ENCODE measurements at places on chromosomes 2 and 18. TPM values are rescaled to one million over a fixed set of nuclear protein-coding genes. Genes with fewer than 3 reads are reported as not detected.

GRCh38 chr18:22424565-22424963 lies 6.8 kb upstream of the CTAGE1 start:
- no peak overlapping the region for H3K4me3 ChIP-seq
- peaks cover 10% of the 10 kb centered on the region for H3K4me1 ChIP-seq
- no peak overlapping the region for H3K27ac ChIP-seq
- no peaks in the 10 kb centered on the region for H3K27me3 ChIP-seq
- no peak for DNase-seq

EPC2 gene
- 37.9 TPM for total RNA-seq

- H3K4me3 ChIP-seq: no peak overlapping the region
- no peak for DNase-seq
- no peaks in the 10 kb centered on the region for H3K4me1 ChIP-seq
Observed at GRCh38 chr2:45929674-45930395, 278.4 kb downstream of the PRKCE start.

DNA sequence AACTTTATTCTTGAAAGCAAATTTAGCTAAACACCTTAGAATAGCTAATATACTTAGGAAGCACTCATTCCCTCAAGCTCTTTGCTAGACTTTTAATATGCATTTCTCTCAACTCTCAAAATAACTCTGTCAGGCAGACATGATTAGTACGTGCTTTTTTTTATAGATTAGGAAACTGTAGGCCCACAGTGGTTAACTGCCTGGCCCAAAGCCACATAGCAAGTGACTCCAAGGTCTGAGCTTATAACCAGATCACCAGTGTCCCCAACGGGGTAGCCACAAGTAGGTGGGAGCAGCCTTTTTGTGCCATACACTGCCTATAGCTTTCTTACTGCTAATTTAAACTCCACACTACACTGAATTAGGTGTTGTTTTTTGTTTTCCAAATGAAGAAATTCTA lies 576.8 kb downstream of the METTL4 start:
- no peaks in the 10 kb centered on the region for H3K4me1 ChIP-seq
- no peaks in the 10 kb centered on the region for H3K36me3 ChIP-seq
- no peaks in the 10 kb centered on the region for H3K27me3 ChIP-seq
- no peak overlapping the region for H3K27ac ChIP-seq
- DNase-seq: no peak
- H3K4me3 ChIP-seq: no peak overlapping the region

DNA sequence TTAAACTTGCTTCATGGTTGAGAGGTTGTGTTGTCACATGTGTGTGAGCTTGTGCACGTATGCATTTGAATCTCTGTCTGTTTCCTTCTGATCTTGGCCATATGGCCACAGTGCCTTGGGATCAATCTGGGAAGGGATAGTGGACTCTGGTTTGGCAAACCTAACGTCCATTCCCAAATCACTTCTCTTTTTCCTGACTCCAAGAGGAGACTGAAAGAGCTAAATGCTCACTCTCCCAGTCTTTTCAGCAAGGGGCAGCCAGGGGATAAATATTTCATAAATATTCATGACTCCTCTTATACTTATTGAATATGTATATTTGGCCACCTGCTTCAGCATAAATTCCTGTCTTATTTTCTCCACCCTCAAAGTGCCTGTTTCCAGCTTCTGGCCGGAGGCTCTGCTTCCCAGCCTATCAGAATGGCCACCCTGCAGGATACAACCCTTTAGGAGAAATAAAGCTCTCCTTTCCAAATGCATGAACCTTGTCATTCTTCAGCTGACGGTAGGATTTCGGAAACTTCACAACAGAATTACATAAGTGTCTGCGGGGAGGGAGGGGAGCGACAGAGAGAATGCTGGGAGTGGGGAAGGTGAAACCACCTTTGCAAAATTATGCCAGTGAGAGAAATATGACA lies 112.2 kb upstream of the COPS8 start:
- H3K4me1 ChIP-seq: peaks cover 58% of the 10 kb centered on the region
- H3K4me3 ChIP-seq: no peak overlapping the region
- no peak for DNase-seq
- no peaks in the 10 kb centered on the region for H3K27me3 ChIP-seq
- no peaks in the 10 kb centered on the region for H3K36me3 ChIP-seq

CD207 gene
- total RNA-seq: not detected
